Left colon (tissue), 2 donors: ENCODE measurements at places on chromosomes 12 and 14.

GRCh38 chr12:69425417-69425816 is 44.8 kb upstream of the FRS2 start:
- no peak for DNase-seq

GRCh38 chr12:86117711-86118110 is 138.5 kb downstream of the MGAT4C start:
- DNase-seq: no peak

- DNase-seq: no peak
Observed at GRCh38 chr12:49568442-49569162, 660 bp upstream of the MCRS1 start.

DNA sequence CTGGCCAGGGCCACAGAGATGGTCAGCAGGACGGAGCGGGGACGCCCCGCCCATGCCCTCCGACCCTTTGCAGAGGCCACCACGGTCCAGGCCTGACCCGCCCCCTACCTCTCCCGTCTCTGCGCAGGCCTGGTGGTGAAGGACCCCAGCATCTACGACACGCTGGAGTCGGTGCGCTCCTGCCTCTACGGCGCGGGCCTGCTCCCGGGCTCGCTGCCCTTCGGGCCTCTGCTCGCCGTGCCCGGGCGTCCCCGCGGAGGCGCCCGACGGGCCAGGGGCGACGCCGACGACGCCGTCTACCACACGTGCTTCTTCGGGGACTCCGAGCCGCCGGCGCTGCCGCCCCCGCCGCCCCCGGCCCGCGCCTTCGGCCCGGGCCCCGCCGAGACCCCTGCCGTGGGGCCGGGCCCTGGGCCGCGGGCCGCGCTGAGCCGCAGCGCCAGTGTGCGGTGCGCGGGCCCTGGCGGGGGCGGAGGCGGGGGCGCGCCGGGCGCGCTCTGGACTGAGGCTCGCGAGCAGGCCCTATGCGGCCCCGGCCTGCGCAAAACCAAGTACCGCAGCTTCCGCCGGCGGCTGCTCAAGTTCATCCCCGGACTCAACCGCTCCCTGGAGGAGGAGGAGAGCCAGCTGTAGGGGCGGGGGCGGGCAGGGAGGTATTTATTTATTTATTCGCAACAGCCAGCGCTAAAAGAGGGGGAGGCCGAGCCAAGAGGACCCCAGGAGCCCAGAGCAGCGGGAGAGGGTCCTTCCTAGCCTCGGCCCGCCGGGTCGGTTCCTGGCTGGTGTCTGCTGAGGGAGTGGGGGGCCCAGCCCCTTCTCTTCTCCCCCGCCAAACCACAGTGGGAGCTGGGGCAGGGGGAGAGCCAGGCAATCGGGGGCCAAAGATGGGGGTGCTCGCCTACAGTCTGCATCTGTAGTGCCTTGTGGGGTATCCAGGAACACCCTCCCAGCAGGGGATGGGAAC is 8.1 kb downstream of the TAMALIN start:
- DNase-seq: no peak

GRCh38 chr12:40192704-40193255 is 32.0 kb upstream of the LRRK2 start:
- peak; percentile 8 for DNase-seq

- DNase-seq: no peak
Observed at GRCh38 chr14:49614196-49614595, 6.2 kb downstream of the RPL36AL start.

DNA sequence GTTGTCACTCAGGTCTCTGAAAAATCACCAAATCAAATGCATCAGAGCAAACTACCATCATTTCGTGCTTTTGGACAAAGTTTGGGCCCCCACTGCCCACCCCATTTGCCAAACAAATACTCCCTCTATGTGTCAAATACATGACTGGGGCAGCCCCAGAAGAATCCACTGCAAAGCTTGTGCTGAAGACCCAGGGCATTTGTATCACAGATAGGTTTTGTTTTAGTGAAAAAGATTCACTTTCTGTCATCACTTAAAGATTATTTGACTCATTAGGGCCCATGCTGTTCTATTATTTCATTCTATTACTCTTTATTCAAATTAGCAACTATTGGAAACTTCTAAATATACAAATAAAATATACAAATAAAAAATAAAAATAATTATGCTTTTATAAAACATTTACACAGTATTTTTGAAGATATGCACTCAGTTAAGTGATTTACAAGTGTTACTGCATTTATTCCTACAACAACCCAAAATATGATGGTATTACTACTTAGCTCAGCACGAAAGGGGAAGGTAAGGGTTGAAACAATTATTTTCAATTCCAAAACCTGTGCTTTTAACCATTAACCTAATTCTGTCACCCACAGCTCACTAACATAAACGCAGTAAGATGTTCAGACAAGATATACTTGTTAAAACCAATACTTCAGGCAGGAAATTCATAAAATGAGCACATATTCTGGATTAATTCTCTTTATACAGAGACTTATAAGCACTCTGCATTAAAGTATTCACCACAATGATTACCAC is 36.5 kb downstream of the LRIG3 start:
- no peak for DNase-seq

DNA sequence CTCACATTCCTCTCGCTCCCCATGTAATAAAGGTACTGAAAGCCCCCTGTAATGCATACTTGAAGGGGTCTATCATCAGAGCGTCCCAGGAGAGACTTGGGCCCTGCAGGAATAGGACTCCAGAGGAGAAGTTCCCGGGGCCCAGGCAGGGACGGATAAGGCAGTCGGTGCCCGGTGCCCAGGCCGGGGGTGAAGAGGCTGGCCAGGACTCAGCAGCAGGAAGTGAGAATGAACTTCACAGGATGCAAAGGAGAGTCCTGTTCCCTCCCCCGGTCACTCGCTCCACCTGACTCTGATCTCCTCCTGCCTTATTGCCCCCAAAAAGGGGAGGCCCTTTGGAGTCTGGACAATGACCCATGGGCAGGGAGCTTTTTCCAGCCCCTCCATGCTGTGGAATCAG is 40.2 kb downstream of the LRRC74A start:
- DNase-seq: no peak

DNA sequence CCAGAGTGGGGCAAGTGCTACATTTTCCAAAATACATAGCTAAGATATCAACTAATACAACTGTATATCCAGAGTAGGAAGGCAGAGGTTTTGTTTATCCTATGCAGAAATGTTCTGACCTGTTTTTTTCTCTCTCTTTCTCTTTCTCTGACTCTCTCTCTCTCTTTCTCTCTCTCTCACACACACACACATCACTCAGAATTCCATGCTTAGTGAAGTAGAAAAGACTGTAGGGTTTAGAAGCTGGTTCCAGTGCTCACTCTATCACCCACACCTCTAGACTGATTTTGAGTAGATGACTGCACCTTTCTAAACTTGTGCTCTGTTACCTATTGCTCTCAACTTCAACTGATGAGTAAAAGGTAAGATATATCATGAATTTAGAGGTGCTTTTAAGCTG is 356.7 kb downstream of the LRIG3 start:
- no peak for DNase-seq

- no peak for DNase-seq
Observed at GRCh38 chr12:29611906-29612305, 114.4 kb upstream of the OVCH1 start.

DNA sequence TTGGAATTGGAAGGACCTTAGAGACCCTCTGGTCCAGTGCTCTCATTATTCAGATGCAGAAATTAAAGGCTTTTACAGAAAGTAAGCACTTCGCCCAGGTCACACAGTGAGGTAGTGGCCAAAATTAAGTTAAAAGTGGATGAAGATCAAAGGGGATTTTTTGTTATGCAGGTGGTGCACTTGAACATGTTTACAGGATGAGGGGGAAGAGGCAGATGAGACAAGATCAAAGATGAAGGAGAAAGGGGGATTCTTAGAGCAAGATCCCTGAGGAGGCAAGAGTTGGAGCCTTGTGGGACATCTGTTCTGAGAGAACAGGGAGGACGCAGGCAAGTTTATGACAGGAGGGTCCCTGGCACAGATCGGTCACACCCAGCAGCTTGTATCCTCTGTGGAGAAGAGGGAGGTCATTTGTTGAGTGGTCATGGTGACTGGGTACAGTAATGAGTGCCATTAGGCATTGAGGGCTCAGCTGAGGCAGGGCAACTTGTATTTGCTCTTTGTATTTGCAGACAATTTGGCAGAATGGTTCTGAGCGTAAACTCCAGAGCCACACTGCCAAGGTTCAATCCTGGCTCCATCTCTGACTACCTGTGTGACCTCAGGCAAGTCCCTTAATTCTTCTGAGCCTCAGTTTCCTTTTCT is 84.0 kb downstream of the BORCS5 start:
- DNase-seq: no peak

GRCh38 chr14:96658611-96659010 is 138.6 kb upstream of the VRK1 start:
- DNase-seq: no peak

DNA sequence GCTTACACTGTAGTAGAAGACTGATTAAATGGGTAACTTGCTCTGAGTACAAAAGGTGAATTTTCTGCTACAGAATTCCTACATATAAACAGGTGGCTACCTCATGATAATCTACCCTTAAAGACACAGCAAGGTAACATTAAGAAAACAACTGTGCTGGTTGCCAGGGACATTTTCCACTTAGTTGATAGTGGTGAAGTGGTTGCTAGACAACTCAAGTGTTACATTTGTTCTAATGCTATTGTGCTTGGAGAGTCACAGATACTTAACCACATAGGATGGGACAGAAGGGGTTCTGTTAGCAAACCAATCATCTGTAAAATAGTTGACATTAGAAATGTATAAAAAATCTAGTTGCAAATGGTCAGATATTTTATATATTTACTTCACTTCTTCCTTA is 870.3 kb upstream of the SEL1L start:
- no peak for DNase-seq

GRCh38 chr12:64916411-64917261 is 92.2 kb downstream of the TBC1D30 start:
- no peak for DNase-seq

- DNase-seq: no peak
Observed at GRCh38 chr12:103833891-103834290, 7.1 kb downstream of the NT5DC3 start.

GRCh38 chr12:125287155-125287847 is 222.1 kb downstream of the AACS start:
- DNase-seq: no peak

GRCh38 chr12:9760120-9760519 is 581 bp downstream of the CD69 start:
- DNase-seq: no peak

- no peak for DNase-seq
Observed at GRCh38 chr14:69106451-69106850, 46.5 kb downstream of the DCAF5 start.

DNA sequence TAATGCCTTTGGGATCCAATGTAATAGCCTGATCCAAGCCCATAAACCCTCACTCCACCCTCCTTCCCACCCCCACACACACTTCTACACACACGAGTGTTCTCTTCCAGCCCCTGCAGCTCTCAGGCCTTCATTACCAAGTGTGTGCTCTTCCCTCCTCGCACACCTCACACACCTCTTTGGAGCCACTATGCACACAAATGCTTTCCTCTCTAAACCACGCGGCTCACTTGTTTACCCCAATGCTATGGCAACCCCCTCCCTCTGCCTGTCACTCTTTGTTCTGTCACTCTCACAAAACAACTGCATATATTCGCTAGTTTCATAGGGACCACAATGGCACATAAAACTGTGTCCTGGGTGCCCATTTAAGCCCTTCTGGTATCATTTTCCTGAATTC is 35.1 kb downstream of the PPP2R5E start:
- DNase-seq: no peak

GRCh38 chr14:90599748-90600507 is 203.1 kb downstream of the CALM1 start:
- DNase-seq: no peak

DNA sequence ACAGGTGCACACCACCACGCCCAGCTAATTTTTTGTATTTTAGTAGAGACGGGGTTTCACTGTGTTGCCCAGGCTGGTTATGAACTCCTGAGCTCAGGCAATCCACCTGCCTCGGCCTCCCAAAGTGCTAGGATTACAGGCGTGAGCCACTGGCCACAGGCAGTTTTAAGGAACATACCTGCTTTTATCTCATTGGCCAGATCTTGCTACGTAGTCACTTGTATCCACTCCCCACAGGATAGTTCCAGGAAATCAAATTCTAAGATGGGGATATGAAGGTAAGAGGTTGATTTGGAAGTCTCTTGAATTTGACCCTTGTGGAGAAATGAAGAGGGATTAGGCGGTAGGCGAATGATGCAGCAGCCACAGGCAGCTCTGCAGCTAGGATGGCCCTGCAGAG is 8.8 kb upstream of the PLEKHG6 start:
- DNase-seq: no peak

GRCh38 chr14:49549881-49550280 is 36.3 kb downstream of the RPS29 start:
- no peak for DNase-seq

DNA sequence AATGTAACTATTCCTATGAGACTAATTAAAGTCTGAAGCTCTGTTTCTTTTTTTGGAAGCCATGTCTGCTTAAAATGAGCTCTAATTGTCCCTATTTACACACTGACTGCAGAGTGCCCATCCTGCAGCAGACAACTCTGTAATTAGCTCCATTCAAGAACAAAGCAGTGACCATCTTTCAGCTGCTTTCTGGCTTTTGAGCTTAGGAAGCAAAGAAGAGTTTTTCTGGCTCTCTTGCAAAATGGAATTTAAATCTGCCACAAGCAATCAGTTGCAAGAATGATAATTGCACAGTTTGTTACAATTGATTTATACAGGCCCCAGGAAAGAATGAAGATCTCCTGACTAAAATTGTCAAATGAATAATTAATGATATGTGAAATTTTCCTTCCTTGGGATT is 83.4 kb downstream of the GAS2L3 start:
- DNase-seq: no peak

GRCh38 chr14:26427097-26427496 is 170.7 kb downstream of the NOVA1 start:
- no peak for DNase-seq

- DNase-seq: no peak
Observed at GRCh38 chr12:95182868-95183415, 34.3 kb downstream of the FGD6 start.

GRCh38 chr14:98705871-98706300 is 566.1 kb downstream of the BCL11B start:
- no peak for DNase-seq

- DNase-seq: no peak
Observed at GRCh38 chr12:19125325-19125724, 4.2 kb upstream of the PLEKHA5 start.
